Fibroblast of villous mesenchyme (primary cell): ENCODE measurements at places on chromosomes 7 and 10. TPM values are rescaled to one million over a fixed set of nuclear protein-coding genes. Genes with fewer than 3 reads are reported as not detected.

- no peak for DNase-seq
These were observed 1502.8 kb upstream of the LRRTM3 start for GRCh38 chr10:65423043-65423442.

GRCh38 chr10:53430127-53430891 lies 657.7 kb upstream of the MBL2 start:
- no peak for DNase-seq

DNA sequence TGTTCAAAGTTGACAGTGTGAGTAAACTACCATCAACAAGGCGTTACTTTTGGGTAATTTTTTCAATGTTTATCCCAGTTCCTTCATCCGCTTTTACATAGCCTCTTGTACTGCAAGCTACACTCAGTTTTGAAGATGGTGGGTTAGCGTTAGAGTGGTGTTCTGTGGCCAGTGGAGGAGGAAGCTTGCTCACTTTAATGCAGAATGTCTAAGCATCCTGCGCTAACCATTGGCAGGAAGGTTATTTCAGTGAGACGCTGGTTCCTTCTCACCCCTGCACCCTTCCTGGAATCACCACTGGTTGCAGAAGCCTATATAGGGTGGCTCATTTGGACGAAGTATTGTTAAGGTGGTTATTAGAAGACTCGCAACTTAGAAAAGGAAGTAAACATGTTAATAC lies 159.1 kb downstream of the CELF2 start:
- no peak for DNase-seq

DNA sequence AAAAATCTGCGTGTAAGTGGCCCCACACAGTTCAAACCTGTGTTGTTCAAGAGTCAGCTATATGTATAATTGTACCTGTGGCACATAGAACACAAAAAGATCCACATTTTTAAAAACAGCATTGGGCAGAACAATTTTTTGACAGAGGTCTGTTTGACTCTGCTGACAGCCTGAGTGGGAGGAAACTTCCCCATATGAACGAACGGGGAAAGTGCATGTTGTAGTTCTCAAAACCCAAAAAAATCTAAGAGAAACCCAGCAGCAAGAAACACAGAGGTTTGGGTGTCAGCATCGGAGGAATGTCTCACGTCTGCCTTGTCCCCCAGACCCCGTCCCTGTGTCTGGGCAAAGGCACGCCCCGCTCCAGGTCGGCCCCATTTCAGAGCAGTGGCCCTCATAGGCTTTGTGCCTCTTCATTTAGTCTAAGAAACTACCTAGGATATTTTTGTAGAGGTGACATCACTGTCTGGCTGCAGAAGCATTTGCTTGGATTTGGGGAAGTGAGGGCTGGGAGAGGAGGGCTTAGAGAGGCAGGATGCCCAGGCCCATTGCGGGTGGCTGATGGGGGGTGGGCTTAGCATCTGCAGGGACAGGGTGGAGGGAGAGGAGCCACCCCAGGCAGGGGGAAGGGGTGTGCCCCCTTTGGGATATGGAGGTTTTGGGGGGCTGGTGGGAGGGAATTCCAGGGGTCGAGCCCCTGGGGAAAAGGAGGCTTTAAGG lies 11.0 kb downstream of the CUX1 start:
- DNase-seq, result no peak

The LIPN gene
- total RNA-seq, result not detected in 2 replicates

The GATA3 gene
- total RNA-seq, result not detected in 2 replicates

The SCART1 gene
- 2.6 and 4.2 TPM in 2 replicates for total RNA-seq
